ENCODE measurements at places on chromosomes 16 and 17. TPM values are rescaled to one million over a fixed set of nuclear protein-coding genes. Genes with fewer than 3 reads are reported as not detected.

The LPO gene
- not detected for total RNA-seq

The HOXB5 gene
- total RNA-seq = 12.9 TPM

DNA sequence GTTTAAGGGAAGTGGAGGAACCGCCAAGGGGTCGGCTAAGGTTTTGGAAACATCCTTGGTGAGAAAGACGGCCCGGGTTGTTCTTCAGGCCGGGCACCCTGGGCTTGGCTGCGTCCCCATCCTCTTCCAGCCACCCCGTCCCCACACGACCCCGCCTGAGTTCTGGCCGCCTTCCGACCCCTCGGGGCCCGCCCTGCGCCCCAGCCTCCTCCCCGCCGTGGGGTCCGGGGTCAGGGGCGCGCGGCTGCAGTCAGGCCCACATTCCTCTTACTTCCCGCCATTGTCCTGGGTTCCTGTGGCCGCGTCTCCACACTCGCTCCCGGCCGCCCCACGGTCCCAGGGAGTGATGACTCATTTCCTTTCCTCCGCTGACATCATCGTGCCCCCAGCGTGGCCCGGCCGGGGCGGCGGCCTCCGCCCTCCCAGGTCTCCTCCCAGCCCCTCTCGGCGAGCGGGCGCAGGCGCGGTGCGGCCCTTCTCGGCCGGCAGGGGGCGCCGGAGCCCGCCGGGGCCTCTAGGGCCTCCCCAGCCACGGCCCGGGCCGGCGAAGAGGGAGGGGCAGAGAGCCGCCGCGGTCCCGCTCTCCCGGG lies 59.6 kb downstream of the WSB1 start:
- DNase-seq = peak; percentile 92

DNA sequence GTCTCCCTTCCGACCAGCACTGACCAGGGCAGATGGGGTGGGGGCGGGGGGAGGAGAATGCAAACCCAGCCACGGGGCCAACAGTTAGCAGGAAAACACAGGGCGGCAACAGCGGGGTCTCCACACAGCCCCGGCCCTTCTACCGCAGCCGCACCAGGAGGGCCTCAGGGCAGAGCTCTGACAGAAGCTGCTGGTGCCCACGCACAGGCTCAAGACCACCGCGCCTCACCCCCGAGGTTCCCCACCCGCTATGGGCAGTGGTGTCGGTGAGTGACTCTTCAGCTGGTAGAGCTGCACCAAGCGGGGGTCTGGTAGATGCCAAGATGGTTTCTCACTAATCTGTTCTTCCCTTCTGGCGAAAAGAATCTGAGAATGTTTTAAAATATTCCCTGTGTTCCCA lies 16.1 kb downstream of the HAGH start:
- no peak for DNase-seq

GRCh38 chr17:29982991-29983653 lies 41.7 kb downstream of the EFCAB5 start:
- DNase-seq = no peak

DNA sequence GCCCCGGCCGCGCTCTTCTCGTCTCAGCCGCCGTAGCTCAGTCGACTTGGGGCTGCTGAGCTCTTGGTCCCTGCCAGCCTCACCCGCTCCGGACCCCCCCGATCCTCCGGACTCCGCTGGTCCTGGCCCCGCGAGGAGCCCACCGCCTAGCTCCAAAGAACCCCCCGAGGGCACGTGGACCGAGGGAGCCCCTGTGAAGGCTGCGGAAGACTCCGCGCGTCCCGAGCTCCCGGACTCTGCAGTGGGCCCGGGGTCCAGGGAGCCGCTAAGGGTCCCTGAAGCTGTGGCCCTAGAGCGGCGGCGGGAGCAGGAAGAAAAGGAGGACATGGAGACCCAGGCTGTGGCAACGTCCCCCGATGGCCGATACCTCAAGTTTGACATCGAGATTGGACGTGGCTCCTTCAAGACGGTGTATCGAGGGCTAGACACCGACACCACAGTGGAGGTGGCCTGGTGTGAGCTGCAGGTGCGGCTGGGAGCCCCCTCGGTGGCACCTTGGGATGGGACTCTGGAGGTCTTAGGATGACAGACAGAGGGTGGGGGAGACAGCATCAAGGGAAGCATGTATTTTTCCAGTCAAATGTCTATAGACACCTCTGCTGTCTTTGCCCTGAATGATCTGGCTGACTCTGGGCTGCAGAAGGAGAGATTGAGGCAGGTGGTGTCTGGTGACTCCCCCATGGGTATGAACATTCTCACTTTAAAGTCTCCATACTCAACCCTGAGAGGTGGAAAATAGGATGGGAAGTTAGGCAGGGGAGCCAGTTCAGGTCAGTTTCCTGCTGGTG lies 635 bp downstream of the WNK4 start:
- DNase-seq = no peak

GRCh38 chr17:20983359-20983637 lies 59.5 kb downstream of the USP22 start:
- DNase-seq = no peak

Measured in PC-9 (cell line).